Left lobe of liver (tissue), 2 donors: ENCODE measurements at places on chromosomes 4 and X.

DNA sequence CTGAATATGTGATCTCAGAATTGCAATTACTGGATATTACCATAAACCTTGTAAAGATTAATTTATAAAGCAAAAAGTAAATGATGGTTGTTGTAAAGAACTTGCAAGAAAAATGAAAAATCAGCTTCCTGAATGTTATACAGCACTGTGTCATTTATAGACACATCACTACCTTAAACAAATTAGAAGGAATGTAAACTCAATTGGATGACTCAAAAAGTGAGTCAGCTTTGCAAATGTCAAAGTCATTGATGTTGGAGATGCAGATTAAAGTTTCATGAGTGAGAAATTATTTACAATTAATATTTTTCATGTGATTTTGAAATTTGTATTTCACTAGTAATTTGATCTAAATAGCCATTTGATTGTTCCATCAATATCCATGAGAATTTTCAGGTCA lies 193.2 kb downstream of the RAPGEF2 start:
- DNase-seq: no peak

- no peak for DNase-seq
Observed at GRCh38 chr4:158822348-158822747, 53.5 kb downstream of the FNIP2 start.

DNA sequence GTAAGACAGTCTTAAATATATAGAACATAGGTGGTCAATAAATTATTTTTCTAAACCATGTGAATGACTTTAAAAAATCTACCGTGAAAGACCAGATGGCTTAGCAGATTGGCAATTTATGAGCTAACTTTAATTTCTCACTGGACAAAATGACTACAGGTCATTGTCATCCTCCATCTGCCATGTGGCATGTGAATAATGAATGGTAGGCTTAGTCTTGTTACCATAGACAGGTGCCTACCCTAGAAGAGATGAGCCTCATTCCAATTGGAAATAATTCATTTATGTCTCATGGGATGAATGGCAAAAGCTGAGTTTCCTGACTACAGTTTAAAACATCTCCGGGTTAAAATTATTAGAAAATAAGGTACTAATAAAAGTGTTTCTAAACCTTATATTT lies 1043.3 kb downstream of the FAT4 start:
- no peak for DNase-seq

GRCh38 chrX:40987413-40987812 lies 97.8 kb upstream of the USP9X start:
- no peak for DNase-seq

DNA sequence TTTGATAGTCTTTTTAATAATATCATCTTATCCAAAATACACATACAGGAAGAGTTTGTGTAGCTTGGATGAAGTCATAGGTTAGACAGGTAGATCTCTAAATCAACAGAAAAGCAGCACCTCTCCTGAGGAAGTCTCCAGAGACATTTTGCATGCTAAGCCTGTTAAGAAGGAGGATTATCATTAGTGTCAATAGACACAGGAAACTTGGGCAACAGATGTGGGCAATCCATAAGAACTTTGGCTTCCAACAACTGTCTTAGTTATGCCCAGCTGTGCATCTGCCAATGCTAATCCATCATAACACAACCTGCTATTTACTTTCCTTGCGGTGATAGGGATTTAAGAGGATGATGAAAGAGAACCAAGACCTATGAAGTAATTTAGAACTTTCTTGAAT lies 1052.6 kb downstream of the RPA4 start:
- no peak for DNase-seq

DNA sequence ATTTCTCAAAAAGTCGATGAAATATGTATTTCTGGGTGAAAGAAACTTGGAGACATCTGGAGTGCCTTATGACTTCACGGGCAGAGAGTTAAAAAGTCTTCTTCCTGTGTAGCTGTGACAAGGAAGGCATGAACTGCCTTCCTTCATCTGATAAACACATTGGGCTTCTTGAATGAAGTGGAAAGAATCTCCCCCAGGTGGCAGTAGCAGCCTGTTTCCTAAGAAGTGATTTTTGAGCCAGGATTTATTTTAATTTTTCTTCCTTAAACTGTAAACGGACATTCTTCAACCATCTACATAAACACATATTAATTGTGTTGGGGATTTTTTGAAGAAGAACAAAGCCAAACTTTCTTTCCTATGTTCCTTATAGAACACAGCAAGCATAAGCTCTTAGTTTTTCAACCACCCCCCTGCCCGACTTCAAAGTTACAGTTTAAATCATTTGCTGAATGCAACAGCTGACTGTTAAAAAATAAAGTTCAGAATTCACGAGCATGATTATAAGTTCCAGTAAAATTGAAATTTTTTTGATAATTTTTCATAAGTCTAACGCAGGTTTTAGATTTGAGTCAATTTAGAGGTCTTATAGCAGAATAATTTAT lies 980 bp upstream of the GIMD1 start:
- DNase-seq: no peak

DNA sequence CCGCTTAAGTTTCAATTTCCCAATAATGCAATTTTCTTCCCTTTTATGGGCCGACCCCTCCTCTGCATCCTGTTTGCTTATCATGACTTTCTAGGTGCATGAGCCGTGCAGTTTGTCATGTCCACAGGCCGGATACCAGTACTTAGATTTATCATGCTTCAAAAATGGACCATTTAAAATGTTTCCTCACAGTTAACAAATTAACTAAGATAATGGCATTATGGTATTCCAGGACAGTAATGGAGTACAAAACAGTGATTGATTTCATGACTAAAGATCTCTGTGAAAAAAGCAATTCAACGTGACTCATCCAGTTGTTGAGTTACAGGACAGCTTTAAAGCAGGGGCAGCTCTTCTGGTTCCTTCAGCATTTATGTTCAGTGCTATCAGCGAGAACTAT lies 23.0 kb downstream of the SNX25 start:
- DNase-seq: no peak

GRCh38 chr4:113328514-113328913 lies 279.1 kb downstream of the ANK2 start:
- no peak for DNase-seq

- no peak for DNase-seq
Observed at GRCh38 chrX:120456973-120457372, 12.1 kb downstream of the LAMP2 start.

GRCh38 chr4:4837316-4837715 lies 22.1 kb upstream of the MSX1 start:
- DNase-seq: no peak

- no peak for DNase-seq
Observed at GRCh38 chr4:54032558-54033135, 31.8 kb downstream of the CHIC2 start.

DNA sequence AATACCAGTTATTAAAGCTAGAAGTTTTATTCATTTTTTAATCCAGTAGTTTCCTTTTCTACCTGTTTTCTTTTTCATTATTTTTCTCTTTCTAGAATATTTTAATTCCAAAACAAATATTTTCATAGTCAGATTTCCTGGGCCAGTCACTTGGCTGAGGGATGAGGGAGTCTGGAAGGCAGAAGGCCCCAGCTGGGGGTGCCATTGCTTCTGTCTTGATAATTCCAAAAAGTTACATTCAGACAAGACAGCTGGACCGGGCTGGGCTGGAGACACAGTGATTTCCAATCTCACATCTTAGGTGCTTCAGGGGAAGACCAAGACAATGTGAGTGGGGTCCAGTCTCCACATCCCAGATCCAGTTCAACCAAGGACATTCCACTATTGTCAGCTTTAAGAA lies 263.5 kb downstream of the TMA16 start:
- no peak for DNase-seq

- DNase-seq: no peak
Observed at GRCh38 chr4:187666697-187667494, 328.7 kb upstream of the ZFP42 start.

DNA sequence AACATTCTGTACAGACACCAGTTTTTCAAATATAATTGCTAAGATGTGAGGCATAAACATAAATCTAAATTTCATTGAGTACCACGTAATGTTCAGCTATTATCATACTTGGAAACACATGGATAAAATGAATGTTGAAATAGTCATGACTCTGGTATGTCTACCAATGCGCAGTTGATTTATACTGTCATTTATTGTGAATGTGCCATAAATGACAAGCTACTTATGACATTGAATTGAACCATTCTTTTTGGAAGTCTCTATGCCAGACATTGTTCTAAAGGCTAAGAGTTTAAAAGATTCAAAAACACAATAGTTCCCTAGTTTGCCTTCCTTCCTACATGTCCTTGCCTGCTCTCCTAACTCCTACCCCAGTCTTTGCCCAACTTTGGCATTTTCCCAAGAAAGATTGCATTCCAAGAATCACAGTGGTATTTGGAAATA lies 96.6 kb upstream of the DMD start:
- no peak for DNase-seq

- no peak for DNase-seq
Observed at GRCh38 chr4:113957956-113958355, 21.5 kb downstream of the ARSJ start.

- DNase-seq: no peak
Observed at GRCh38 chr4:166594326-166594946, 639.9 kb downstream of the SPOCK3 start.

- no peak for DNase-seq
Observed at GRCh38 chr4:153528705-153529485, 62.7 kb downstream of the TMEM131L start.

DNA sequence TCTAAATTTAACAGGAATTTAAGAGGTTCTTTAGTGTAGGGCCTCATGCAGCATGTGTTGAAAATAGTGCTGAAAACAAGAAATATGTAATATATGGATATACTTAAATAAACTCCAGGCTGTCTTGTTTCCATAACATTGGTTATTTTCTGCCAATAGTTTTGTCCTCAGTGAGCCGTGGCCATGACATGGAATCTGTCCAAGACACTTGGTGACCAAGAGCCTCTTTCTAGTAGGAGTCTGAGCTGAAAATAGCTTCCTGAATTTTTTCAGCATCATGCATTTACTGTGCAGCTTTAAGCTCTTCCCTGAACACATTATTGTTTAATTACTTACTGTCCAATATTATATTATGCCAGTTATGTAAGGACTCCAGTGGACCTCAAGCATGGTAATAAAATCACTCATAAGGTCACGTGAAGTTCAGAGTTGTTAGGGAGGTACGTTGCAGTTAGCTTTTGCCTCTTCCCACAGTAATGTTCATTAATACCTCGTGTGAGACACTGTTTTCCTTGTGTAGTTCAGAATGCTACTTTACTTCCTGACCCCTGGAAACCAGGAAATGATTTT lies 488.2 kb downstream of the GRID2 start:
- no peak for DNase-seq

DNA sequence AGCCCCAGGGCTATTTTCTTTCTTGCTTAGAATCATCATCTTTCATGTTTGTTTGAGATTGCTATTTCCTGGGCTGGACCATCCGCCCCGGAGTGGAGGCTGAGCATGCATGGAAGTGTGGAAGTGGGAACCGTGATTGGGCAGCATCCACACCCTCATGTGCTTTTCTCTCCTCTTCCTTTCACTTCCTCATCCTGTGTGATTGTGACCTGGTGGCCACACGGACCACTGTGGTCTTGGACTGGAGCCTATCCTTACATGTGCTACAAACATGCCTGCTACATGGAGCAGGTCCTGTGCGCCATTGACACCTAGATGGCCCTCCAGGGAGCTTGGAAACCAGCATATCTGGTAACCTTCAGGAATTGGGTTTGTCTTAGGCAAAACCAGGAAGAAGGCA lies 175.9 kb upstream of the LCORL start:
- no peak for DNase-seq

DNA sequence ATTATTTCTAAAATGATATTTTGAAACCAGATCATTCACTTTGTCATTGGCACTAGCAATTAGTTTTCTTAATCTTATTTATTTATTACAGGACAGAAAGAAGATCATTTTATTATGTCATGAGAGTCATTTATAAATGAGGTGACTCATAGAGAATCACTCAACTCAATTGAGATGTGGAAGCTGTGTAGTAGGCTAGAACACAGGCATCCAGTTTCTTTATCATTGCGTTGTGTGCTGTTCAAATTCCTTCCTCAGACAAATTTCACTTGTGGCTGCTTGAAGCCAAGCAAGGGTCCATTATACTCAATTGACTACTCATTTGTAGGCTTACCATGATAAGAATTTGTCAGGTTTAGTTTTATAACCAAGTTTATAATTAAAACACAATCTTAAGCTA lies 87.6 kb downstream of the MRPL1 start:
- no peak for DNase-seq

DNA sequence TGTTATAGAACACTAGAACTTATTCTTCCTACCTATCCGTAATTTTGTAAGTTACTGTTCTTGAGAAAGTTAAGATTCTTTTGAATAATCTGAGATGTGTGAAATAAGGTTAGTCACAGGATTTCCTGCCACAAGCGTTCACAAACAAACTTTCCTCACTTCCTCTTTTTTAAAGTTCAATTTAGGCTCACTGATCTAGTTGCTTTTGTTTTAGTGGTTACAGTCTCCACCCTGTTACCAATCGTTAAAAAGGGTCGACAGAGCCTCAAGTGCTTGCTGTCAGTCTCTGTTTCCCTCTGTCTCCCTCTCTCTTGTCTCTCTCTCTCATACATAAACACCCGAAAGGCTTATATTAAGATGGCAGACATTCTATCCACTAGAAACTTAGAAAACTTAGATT lies 35.9 kb upstream of the STK26 start:
- no peak for DNase-seq

DNA sequence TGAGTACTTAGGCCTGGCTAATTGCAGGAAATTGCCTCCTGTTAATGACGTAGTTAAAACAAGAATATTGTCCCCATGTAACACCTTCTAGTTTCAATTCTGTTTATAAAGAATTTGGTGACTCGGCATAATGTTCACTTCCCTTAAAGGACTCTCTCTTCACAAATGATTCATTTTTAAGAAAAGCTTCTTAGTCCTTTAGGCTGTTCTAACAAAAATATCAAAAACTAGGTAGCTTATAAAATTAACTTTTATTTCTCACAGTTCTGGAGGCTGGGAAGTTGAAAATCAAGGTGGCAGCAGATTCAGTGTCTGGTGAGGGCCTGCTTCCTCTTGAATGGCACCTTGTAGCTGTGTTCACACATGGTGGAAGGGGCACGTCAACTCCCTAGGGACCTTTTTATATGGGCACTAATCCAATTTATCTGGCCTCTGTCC lies 23.8 kb downstream of the COL25A1 start:
- DNase-seq: no peak
